ENCODE measurements at places on chromosomes 6 and 20.

- DNase-seq, result no peak
Observed at GRCh38 chr6:6461138-6461537, 127.4 kb upstream of the LY86 start.

- DNase-seq, result no peak
Observed at GRCh38 chr20:1486566-1486965, 4.7 kb downstream of the SIRPB2 start.

GRCh38 chr20:52294106-52294628 is 102.6 kb upstream of the ZFP64 start:
- no peak for DNase-seq

DNA sequence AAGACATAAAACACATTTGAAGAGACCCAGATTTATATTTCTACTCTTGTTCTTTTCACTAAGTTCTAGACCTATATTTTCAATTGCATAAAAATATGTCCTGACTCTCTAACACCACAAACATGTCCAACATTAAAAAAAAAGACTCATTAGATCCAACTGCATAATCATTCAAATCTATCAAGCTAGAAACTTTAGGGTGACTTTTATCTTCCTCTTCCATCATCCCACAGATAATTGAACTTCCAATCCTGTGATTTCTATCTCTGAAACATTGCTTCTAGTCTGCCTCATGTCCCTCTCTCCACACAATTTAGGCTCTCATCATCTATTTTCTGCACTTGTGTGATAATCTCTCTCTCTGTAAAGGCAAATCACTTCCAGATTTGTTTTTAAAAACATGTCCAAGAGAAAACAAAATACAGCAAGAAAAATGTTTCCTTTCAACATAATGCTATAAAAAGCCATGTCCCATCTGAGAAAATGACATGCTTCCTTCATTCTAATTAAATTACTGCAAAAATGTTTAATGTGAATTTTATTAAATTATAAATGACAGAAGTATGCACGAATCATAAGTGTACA is 615.9 kb downstream of the RNF144B start:
- no peak for DNase-seq

GRCh38 chr6:5151955-5152401 is 66.8 kb downstream of the PPP1R3G start:
- no peak for DNase-seq

DNA sequence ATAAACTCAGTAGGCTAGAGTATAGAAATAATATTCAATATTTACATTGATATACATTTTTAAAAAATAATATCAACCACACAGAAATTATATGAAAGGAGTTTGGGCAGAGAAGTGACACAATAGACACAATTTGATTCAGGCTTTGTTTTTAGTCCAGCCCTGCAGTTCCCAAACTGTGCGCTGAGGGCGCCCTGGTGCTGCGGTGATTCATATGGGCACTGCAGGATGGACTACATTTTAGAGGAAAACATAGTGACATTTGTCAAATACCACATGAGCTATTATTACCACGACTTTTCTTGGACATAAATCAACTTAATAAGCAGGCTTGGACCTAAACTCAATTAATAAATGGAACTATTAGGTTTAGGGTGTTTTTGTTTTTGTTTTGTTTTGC is 364.3 kb upstream of the ID4 start:
- DNase-seq, result no peak

DNA sequence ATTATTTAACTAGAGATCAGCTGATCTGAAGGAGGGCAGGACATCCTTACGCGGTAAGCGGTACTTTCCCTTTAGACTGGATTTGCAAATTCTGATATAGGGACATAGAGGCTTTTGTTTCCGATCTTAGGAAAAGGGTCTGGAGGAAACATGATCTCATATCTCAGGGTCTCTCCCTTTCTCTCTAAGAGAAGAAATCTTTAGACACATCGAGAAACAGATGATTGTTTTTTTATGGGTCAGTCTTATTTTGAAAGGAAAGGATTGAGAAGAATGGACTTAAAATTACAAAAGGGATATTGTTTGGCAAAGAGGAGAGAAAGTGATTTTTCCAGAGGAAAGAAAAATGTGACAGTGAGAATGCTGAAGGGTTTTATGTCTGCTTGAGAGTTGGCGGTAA is 83.9 kb upstream of the OGFRL1 start:
- no peak for DNase-seq

GRCh38 chr6:96066376-96066775 is 50.6 kb downstream of the FUT9 start:
- no peak for DNase-seq

GRCh38 chr20:53208110-53208832 is 236.1 kb downstream of the TSHZ2 start:
- DNase-seq, result no peak

DNA sequence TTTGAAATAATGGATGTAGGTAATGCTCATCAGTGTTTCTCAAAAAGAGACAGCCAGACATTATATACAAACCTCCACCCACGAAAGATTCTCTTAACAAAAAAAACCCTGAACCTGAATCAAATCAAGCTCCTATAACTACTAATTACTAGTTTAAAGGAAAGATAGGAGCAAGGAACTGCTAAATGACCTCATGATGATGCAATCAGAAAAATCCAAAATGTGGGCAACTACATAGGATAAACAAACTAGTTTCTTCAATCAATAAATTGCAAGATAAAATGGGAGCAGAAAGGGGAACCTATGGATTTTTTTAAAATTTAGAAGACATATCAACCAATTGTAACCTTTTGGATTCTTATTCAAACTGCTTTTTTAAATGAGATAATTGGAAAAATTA is 43.2 kb upstream of the TMEM30A start:
- no peak for DNase-seq

- DNase-seq, result no peak
Observed at GRCh38 chr6:23243854-23244253, 674.5 kb downstream of the HDGFL1 start.

- DNase-seq, result no peak
Observed at GRCh38 chr6:142537612-142538478, 236.0 kb downstream of the ADGRG6 start.

- DNase-seq, result no peak
Observed at GRCh38 chr6:122610690-122611455, 668 bp downstream of the PKIB start.

DNA sequence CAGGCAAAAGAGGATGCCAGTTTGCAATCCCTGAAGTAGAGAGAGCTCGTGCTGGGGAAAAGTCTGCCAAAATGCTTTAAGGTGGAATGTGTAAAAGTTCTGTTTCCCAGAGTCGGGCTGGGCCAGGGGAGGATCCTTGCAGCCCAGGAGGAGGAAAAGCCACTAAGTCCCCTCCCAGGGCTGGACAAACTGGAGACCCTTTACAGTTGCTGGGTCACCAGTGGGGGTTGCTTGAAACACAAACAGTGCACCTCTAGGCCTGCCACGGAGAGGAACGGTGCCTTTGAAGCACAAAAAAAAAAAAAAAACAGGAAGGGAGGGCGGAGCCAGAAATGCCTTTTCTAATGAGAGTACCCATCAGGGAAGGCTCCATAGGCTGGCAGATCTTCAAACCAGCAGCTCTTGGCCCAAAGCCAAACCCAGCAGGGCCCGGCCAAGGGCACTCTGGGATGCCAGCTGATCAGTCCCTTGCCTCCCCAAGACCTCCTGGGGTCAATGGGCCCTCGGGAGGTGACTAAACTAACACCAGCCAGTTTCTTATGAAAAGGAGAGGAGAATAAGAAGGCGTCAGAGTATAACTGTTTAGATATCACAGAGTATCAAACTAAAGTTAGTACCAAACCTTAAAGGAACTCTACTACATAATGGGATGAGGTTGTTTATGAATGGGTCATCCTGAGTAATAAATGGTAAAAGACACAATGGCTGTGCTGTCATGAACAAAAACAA is 23.7 kb downstream of the HLA-A start:
- no peak for DNase-seq

- DNase-seq, result no peak
Observed at GRCh38 chr6:92469186-92469828, 950.1 kb downstream of the EPHA7 start.

DNA sequence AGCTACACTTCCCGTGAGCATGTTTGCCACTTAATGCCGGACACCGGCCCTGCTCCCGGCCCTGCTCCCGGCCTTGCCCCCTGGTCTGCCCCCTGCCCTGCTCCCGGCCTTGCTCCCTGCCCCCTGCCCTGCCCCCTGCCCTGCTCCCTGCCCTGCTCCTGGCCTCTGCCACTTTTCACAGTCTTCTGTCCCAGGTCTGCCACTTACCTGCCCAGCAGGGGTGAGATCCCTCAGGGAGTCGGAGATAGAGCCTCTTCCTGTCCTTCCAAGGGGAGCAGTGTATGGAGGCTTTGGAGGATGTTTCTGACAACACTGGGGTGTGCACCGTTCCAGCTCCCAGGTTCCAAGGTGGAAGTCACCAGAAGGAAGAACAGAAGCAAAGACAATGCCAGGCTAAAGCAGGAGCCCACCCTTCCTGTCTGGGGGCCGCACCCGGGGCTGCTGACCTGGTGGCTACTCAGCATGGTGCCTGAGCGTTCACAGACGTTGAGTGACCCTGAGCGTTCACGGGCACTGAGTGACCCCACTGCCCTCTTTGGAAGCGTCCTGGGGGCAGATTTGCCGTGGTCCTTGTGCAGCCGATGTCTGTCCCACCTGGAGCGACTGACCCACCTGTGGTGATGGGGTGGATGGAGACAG is 199.8 kb downstream of the DLL1 start:
- no peak for DNase-seq

GRCh38 chr20:35619196-35620095 is 3.8 kb downstream of the SPAG4 start:
- DNase-seq, result peak; percentile 48

GRCh38 chr6:70241031-70241430 is 61.9 kb downstream of the COL9A1 start:
- no peak for DNase-seq

DNA sequence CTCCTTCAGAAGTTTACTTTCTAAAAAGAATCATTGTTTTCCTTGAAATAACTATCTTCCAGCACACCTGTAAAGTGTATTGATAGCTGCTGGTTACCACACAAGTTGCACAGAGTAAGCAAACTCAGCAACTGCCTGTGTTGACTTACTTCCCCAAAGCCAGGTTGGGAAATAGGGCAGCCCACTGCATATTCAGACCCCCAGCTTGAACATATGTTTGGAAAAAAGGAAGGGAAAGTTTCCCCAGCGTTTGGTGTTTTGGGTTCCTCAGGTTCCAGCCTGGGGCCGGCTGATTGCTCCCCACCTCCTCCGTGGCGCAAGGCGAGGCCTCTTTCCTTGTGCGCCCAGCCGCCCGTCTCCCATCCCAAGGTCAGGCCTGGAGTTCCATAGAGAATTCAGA is 70.1 kb upstream of the QKI start:
- no peak for DNase-seq

DNA sequence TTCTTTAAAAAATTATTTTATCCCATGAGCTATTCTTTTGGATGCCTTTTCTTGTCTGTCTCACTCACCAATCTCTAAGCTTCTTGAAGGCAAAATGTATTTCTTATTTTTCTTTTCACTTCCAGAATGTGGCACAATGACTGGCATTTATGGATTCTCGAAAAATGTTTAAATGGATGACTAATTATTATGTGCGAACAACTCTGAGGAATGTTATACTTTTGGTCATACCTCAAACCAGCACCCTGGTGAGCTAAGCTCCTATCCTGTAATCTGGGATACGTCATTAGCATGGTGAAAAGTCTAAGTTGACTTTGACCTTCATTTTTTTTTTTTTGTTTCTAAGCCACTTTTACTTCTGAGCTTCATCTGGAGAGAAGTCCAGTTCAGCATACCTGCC is 214.0 kb upstream of the CEP162 start:
- DNase-seq, result no peak

DNA sequence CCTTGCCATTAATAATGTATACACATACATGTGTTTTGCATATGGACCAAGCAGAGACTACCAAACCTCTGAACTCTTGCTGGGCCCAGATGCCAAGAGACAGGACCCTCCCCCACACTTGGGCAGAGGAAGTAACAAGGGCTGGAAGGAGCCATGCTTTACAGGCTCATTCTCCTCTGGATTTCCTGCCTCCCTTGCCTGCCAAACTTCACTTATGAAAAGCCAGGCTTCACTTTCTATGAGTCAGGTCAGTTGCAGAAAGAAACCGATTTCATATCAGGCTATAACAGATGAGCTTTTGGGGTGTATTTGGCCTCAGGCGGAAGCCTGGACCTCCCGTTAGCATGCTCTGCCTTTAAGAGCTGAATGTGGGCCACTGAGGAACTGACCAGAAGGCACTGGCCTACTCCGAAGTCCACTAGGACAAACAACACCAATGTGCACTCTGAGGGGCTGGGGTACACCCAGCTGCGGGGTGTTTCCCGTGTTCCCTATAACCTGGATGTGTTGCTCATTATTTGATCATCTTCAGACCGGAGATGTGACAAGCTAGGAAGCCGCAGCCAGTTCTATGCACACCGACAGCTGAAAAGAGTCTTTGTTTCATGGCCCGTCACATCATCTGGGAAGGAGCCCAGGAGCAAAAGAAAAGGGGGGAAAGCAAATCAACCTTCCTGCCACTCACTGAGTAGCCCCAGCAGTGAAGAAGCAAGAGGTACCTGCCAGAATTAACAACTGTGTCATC is 28.5 kb downstream of the HAO1 start:
- no peak for DNase-seq

DNA sequence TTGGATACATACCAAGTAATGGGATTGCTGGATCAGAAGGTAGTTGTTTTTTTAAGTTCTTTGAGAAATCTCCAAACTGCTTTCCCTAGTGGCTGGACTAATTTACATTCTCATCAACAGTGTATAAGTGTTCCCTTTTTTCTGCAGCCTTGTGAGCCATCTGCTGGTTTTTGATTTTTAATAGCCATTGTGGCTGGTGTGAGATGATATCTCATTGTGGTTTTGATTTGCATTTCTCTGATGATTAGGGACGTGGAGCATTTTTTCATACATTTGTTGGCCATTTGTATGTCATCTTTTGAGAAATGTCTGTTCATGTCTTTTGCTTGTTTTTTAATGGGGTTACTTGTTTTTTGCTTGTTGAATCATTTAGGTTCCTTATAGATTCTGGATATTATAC is 34.8 kb downstream of the TOP1 start:
- DNase-seq, result no peak

GRCh38 chr6:157961153-157961831 is 20.4 kb upstream of the SYNJ2 start:
- DNase-seq, result no peak

DNA sequence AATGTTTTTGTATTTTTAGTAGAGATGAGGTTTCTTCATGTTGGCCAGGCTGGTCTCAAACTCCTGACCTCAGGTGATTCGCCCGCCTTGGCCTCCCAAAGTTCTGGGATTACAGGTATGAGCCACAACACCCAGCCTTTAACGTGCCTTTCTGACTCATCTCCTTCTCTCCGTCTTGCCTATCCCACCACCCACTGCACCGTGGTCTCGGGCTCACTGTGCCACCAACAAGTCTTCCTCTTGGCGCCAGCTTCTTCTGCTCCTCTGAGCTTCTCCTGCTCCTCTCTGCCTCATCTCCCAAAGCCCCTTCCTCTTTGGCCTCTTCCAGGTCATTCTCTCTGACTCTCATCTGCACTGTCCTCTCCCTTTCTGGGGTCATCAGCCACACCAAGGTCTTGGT is 41.0 kb downstream of the TMEM242 start:
- no peak for DNase-seq

DNA sequence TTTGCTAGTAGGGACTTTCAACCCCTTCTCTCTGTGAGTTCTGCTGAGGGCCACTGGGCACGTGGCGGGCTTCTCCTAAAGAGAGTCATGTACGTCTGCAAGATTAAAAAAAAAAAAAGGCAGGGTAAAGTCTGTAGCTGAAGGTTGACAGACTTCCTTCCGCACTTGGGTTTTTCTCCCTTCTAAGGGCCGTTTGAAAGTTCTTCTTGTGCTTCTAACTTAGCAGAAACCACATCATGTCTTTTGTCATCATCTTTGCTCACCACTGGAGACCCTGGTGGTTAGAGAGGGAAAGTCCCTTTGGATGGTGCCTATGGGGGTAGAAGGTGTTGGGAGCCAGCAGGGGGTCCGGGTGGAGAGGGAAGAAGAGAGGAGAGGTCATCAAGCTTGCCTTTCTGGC is 31.4 kb downstream of the PRDM1 start:
- DNase-seq, result no peak
